Right lung (tissue), 10 donors: ENCODE measurements at places on chromosomes 13 and 19. TPM values are rescaled to one million over a fixed set of nuclear protein-coding genes. Genes with fewer than 3 reads are reported as not detected.

HPN gene
- 42.2 TPM for polyA plus RNA-seq

NLRP5 gene
- polyA plus RNA-seq: not detected

ERICH4 gene
- 0.44 TPM for polyA plus RNA-seq

ISOC2 gene
- 53.9 TPM for polyA plus RNA-seq

DNA sequence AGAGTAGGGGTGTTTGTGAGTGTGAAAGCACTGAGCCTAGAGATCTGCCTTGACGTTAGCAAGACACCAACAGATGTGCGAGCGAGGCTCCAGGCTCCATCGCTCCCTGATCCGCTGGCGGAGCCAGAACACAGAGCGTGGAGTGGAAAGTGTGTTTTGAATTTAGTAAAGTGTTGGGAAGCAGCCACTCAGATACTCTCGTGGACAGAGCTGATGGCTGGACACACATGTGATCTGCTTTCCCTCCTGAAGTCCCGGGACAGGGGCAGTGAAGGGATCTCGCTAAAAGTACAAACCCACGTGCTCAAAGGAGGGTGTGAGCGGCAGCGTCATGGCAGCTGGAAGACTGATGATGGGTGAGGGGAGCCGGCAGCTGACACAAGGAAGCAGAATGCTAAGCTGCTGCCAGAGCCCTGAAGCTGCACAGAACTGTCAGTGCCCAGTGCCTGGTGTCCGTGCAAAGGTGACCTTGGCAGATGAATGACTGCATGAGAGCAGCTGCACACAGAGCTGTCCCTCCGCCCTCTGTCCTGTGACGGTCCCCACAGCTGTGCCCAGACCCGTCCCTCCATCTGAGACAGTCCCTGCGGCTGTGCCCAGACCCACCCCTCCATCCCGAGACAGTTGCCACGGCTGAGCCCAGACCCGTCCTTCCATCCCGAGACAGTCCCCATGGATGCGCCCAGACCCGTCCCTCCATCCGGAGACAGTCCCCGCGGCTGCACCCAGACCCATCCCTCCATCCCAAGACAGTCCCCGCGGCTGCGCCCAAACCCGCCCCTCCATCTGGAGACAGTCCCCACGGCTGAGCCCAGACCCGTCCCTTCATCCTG lies 29.6 kb upstream of the TMEM255B start:
- no peak for DNase-seq

- DNase-seq: no peak
Observed at GRCh38 chr13:33116321-33117010, 100.2 kb downstream of the KL start.

GRCh38 chr13:44243198-44243857 lies 130.3 kb upstream of the SERP2 start:
- DNase-seq: no peak

DNA sequence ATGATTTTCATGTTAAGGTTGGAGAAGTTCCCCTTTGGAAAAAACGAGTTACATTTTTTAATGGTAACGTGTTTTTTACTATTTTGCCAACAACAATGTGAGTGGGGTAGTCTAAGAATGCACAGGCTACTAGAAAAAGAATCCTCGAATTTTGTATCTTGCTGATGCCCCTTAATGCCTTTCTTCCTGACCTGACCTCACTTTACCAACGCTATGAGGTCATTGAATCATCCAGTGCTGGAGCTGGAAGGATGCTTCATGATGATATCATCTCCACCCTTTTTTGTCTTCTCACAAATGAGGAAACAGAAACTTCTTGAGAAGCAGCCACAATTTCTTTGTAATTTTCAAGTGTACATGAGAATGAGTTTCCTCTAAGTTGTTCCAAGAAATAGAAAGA lies 8.2 kb upstream of the UBL3 start:
- DNase-seq: no peak

GRCh38 chr13:109949397-109949796 lies 163.0 kb upstream of the IRS2 start:
- DNase-seq: no peak

DNA sequence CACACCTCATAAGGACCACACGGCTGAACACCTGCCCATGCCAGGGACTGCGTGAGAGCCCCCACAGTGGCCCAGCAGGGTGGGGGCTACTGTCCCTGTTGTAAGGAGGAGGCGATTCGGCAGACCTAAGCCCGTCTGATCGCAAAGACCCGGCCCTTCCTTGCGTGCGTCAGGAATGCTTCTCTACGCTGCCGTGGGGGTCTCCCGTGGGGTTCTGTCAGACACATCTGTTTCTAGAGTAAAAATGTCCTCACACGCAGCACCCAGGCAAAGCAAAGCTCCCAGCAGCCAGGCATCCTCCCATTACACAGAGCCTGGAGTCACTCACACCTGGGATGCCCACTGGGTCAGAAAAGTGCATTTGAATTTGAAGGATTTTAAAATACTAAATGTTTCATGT lies 147.7 kb upstream of the SOX1 start:
- DNase-seq: no peak

DNA sequence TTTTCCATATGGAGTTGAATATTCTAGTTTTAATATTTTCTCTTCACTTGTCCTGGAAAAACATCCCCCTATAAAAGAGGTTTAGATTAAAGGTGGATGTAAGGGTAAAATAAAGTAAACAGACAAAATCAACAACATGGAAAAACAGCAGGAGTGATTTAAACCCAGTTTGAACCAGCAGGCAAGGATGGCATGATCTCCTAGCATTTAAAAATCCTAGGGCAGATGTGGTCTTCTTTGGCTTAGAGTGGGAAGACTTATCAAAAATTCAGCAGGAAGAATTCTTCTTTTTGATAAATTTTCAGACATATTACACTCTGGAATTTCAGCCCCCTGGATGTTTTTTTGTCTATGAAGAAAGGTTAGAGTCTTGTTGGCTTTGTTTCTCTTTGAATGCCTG lies 36.5 kb downstream of the CLEC17A start:
- no peak for DNase-seq

- no peak for DNase-seq
Observed at GRCh38 chr13:48637601-48638000, 16.1 kb upstream of the CYSLTR2 start.

DNA sequence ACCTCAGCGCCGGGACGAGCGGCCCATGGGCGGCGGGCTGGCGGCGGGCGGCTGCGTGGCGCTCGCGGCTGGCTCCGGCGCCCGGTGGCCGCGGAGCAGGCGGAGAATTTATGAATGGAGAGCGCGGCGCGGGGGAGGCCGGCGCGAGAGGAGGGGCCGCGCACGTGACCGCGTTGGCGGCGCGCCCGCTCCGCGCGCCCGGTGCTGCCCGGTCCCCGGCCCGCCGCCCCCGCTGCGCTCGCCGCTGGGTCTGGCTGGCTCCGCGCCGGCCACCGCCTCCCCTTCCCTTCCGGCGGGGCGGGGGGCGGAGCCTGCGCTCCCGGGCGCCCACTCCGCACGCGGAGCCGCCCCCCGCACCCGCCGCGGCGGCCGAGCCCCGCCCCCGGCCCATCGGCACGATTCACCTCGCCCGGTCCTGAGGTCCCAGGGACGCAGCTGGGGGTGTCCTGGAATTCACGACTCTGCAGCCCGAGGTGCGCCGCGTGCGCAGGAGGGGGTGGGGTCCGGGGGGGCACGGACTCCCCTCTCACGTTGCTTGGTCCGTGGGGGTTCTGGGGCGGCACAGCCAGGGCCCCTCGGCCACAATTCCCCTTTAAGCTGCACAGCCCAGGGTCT lies at the start of gene CBARP:
CBARP (minus strand) TSS at position 252 of the 615 bp plus-strand sequence. CDS start 1,905 bp downstream, outside the sequence.
- DNase-seq: no peak
